Activated CD4-positive, alpha-beta T cell treated with anti-CD3 and anti-CD28 coated beads, Interleukin-2, amount 10 ng/mL, durations not matched to agents 24 days and 14 days (primary cell): ENCODE measurements at places on chromosomes 5 and 9.
A peak's percentile ranks its signal among the peaks of the same experiment; 100 is the strongest.

GRCh38 chr5:96229188-96229587, 203.9 kb downstream of the PCSK1 start:
- DNase-seq, result no peak

GRCh38 chr9:93094658-93095204, 1.3 kb upstream of the CARD19 start:
- DNase-seq, result peak; percentile 75

DNA sequence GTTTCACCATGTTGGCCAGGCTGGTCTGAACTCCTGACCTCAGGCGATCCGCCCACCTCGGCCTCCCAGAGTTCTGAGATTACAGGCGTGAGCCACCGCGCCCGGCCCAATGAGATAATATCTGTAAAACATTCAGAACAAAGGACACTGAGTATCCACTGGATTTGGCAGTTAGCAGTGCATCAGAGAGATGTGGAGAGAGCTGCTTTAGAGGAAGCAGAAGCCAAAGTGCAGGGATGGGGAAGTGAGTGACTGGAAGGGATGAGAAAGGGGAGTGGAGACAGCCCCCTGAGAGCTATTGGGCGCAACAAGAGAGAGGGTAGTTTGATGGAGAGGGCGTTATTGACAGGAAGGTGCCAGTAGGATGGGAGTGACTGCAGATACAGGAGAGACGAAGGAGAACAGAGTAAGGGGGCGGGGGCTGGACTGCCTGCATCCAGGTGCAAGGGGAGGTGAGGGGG, 157.5 kb upstream of the SHB start:
- DNase-seq, result no peak

DNA sequence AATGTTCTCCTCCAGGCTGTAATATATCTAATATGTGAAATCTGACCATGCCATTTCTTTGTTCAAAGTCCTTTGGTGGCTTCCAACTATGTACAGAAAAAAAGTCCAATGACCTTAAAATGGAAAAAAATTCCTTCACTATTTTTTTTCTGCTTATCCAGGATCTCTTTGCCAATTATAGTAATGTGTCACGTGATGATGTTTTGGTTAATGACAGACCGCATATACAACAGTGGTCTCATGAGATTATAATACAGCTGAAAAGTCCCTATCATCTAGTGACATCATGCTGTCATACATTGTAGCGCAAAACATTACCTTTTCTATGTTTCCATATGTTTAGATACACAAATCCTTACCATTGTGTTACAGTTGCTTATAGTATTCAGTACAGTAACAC, 477.6 kb downstream of the TMEM232 start:
- DNase-seq, result no peak

GRCh38 chr5:2757563-2758351, 6.3 kb upstream of the IRX2 start:
- DNase-seq, result peak; percentile 33

GRCh38 chr9:70813141-70813540, 308.3 kb downstream of the TRPM3 start:
- no peak for DNase-seq

DNA sequence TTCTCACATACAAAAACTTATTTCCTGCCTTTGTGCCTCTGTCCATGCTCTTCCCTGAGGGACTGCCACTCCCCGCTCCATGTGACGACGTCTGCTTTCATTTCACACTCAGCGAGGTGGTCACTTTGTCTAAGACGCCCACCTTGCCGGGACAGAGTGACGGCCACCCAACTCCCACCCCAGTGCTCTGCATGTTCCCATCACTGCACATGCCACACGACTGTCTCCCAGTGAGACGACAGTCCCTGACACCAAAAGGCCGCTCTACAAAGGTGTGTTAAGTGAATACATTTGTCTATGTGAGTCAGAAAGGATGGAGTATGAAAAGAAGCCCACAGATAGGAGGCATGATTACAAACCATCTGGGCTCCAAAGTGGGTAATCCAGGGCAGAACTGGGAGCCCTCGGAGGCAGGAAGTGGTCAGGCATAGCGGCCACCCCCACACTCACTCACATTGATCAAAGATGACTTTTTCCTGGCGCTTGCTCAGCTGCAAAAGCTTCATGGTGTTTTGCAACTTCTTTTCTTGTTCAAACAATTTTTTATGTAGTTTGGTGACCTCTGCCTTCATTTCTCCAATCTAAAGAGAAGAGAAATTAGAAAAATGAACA, 185.8 kb downstream of the CDK5RAP2 start:
- DNase-seq, result peak; percentile 86

DNA sequence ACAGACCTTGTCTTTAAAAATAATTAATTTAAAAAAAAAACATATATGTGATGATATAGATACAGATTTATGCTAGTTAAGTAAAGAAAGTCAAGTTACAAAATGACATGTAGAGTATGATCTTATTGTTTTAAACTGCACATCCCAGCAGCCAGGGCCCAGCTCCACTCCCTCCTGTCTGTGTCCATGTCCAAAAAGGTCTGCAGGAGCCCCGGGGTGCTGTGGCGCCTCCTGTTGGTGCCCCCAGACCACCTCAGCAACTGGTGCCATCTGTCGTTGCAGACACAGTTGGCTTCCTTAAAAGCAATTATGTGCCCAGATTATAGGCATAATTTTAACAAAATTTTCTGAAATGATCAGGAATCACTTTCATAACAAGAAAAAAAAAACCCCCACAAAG, 33.3 kb downstream of the IPPK start:
- DNase-seq, result no peak

DNA sequence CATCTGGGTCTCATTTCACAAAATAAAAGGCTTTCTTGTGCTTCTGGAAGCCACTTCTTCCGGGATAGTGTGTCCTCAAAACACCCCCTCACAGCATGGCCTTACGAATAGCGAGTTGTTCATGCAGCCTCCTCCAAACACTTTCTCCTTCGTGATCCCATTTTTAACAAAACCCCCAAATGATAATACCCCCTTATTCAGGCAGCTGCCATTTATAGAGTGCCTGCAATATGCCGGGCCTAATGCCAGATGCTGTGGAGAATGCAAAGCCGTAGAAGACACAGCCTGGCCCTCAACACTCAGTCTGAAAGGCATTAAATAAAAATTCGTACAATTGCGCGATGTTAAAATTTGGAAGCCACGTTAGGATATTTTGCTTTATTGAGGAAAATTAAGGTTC, 66.4 kb upstream of the SLC44A1 start:
- no peak for DNase-seq

DNA sequence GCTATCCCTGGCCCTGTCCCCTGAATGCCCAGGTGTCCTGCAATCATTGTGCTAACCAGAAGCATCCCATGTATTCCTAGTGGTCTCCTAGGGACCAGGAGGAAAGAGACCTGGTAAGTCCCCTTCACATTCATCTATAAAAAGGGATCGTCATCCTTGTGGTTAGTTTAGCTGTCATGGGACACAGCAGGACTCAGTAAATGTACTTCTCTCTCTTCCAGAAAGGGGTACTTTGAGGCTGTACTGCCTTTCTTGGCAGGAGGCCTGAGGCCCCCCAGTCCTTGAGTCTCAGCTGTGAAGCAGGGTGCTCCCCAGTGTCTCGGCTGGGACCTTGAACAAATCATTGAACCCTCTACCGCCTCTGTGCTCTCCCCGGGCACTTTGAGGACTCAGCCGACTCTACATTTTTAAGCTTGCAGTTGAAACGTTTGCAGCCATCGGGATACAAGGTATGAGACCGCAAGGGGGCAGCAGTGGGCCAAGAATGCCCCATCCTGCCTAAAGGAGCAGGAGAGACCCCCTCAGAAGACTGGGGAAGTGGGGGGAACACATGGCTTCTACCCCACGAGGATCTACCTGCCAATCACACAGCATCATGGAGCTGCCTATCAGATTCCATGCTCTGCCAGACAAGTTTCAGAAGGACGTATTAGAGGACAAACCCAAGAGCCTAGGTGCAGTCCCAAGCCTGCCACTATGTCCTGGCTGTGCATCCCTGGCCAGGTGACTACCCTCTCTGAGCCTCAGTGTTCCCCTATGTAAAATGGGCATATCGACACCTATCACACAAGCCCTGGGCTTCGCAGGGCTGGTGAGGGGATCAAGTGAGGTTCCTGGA, 2.4 kb upstream of the PHYKPL start:
- peak; percentile 93 for DNase-seq

GRCh38 chr9:109134167-109134578, 14.4 kb upstream of the TMEM245 start:
- DNase-seq, result no peak

DNA sequence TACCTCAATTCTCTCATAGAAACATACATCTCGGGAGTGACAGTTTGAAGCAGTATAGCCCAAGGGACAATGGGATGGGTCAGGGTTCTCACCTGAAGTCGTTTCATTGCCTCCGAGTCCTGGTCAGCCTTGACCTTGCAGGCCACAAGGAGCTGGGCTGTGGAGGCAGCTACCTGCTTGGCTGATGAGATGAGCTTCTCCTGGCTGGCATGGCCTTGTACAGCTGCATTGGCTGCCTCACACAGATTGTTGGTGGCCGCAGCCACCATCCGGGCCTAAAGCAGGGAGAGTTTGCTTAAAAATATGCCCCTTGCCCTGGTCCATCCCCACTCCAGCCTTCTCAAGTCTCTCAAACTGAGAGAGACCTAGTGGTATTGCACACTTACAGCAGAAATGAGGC, 8.5 kb upstream of the TPM2 start:
- DNase-seq, result no peak

GRCh38 chr9:101209670-101210069, 175.1 kb downstream of the BAAT start:
- no peak for DNase-seq

DNA sequence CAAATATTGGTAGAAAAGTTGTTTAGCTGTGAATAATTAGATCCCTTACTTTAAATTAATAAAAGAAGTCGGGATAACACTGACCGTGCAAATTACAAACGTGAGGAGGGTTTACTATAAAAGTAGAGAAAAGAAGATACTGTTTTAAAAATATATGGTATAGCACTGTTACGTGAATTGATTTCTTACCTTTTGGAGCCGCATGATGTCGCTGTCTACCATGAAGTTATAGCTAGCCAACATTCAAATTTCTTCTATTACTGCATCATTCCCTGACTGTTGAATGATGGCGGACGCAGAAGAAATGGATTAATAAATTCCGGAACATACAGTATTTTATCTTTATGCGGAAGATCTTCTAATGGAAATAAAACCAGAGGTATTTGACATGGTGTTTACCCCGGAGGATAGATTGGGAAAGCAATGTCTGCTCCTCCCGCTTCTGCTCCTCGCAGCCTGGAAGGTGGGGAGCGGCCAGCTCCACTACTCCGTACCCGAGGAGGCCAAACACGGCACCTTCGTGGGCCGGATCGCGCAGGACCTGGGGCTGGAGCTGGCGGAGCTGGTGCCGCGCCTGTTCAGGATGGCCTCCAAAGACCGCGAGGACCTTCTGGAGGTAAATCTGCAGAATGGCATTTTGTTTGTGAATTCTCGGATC, at the start of gene PCDHA6:
PCDHA6 (plus strand) TSS at position 257 of the 658 bp plus-strand sequence; CDS start at position 389, 132 bp downstream.
- DNase-seq, result no peak

GRCh38 chr5:169875091-169875728, 105.1 kb downstream of the INSYN2B start:
- DNase-seq, result no peak

GRCh38 chr5:158174918-158175851, 316.2 kb upstream of the CLINT1 start:
- DNase-seq, result peak; percentile 84

- no peak for DNase-seq
Measured at GRCh38 chr5:171721464-171721863, 64.2 kb upstream of the SMIM23 start.

DNA sequence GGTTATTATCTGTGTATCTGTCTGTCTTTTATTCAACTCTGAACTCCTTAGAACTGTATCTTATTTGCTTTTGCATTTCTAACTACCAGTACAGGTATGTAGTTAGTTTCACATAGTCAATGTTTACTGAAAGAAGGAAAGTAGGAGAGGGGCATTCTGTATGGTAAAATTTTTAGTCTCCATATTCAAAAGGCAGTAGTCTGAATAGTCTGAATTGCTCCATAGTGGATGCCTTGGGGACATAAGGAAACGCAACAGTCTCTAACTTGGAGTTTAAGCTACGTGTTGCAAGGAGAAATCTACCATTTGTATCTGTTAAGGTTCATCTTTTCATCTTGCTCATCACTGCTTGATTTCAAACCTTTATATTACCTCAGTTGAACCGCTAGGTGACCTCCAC, 26.2 kb downstream of the RASGRF2 start:
- no peak for DNase-seq

DNA sequence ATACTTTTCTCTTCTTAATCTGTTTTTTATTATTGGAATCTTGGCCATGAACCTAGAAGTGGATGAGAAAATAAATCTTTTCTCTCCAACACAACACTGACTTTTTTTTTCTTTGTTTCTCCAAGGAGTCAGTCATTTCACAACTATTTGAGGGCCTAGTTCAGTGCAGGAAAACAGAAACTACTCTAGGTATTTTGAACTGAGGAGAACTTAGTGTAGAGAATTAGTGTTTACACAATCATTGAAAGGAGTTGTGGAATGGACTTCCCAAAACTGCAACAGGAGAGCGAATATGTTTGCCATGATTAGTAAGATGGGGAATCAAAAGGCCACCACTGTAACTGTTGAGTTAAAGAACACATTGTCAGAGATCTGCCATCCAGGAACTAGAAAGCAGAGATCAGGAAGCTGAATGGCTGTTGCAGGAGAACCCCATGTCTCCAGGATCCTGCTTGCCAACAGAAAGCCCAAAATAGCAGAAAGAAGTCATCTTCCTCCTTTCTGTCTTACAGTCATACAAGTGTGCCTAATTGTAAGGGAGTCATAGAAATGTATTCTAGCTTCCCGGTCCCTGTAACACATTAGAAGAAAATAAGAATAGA, 20.3 kb upstream of the PCDH1 start:
- DNase-seq, result no peak

GRCh38 chr5:21236971-21237427, 1249.0 kb upstream of the CDH18 start:
- no peak for DNase-seq

DNA sequence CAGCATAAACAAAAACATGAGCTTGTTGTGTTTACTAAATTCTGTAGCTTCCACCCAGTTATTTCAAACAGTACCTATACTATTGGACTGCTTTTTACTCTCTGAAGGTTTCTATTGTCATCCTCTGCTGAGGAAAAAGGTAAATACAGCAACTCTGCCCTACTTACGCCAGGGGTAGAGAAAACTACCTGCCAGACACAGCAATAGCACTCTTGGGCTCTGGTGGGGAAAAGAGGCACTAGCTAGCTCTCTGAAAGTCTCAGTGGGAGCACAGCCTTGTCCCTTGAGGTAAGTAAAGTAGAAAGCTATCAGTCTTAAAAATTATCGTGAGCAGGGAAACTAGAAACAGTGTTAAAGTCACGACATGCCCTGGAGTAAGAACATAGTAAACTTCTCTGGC, 3.7 kb downstream of the HCN1 start:
- DNase-seq, result no peak

GRCh38 chr5:14595189-14595588, 13.6 kb downstream of the OTULINL start:
- DNase-seq, result peak; percentile 89

DNA sequence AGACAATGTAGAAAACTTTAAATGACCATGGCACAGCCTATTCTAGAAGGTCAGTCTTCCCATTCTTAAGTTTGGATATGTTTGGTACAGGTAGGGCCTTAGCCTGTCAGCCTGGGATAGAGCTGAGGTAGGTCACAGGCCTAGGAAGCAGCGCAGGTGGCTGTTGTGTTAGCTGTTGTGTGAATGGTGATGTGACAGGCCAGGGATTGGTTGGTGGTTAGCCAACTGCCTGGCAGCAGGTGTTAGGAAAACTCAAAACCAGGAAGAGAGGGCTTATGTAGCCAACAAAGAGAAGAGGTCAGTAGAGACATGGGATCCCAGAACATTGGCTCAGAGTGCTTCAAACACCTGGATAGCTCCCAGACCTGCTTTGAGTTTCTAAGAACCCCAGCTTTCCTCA, 84.2 kb downstream of the FBXO38 start:
- DNase-seq, result no peak
